Activated naive CD8-positive, alpha-beta T cell treated with anti-CD3 and anti-CD28 coated beads for 36 hours (primary cell): ENCODE measurements at places on chromosomes 5 and 9.

DNA sequence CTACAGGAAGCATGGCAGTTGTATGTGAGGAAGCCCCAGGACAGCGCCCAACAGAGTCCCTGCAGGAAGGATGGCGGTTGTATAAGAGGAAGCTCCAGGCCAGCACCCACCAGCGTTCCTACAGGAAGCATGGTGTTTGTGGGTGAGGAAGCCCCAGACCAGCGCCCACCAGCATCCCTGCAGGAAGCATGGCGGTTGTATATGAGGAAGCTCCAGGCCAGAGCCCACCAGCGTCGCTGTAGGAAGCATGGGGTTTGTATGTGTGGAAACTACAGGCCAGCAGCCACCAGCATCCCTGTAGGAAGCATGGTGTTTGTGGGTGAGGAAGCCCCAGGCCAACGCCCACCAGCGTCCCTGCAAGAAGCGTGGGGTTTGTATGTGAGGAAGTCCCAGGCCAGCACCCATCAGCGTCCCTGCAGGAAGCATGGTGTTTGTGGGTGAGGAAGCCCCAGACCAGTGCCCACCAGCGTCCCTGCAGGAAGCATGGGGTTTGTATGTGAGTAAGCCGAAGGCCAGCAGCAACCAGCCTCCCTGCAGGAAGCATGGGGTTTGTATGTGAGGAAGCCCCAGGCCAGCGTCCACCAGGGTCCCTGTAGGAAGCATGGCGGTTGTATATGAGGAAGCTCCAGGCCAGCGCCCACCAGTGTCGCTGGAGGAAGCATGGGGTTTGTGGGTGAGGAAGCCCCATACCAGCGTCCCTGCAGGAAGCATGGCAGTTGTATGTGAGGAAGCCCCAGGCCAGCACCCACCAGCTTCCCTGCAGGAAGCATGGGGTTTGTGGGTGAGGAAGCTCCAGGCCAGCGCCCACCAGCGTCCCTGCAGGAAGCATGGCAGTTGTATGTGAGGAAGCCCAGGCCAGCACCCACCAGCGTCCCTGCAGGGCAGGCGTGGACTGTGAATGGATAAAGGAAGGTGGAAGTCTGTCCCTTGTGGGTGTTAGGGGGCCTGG, 79.0 kb downstream of the DAP start:
- no peak for DNase-seq

DNA sequence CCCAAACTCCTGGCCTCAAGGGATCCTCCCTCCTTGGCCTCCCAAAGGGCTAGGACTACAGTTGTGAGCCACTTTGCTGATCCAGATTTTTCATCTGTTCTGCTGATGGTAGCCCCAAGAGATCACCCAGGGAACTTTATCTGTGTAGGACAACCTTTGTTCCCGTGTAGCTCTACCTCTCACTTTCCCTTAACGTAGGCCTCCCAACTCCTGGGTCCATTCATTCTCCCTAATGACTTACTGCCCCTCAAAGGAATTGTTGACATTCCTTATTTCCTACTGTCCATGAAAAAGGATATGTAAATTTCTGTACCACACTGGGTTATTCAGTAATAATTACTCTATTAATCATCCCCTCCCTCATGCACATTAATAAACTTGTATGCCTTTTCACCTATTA, 51.0 kb upstream of the PHF24 start:
- DNase-seq, result no peak

GRCh38 chr5:133884569-133885311, 83.7 kb downstream of the C5orf15 start:
- DNase-seq, result no peak

- no peak for DNase-seq
Measured at GRCh38 chr5:14503681-14504331, 77.8 kb upstream of the OTULINL start.

DNA sequence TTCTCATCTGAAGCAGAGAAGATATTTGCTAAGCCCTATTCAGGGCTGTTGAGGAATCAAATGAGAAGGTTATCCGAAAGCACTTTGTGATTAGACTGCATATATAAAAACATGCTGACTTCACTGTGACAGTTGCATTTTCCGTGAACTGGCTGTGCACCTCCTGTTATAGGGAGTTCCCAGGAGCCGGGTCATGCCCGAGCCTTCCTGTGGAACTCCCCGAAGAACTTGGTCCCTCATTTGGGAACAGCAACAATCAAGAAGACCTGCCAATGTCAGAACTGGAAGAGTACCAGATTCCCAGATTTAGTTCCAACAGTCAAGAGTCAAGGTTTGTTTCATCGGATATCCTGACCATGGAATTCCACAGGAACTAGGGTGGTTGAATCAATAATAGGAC, 130.4 kb upstream of the RAI14 start:
- no peak for DNase-seq

DNA sequence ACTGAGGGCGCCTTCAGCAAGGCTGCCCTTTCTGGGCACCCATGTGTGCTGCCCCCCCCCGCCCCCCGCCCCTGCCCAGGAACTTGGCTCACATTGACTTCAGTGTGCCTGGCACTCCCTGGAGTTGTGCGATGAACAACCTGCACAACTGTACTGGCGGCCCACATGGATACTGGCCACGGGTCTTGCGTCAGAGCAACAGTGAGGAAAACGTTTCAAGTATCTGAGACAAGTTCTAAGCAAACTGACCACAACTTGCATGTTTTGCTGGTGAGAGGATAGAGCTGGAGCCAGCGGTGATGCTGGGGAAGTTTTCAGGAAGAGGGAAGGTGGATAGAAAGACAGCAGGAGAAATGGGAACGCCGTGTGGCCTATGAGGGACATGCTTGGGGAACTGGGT, 45.4 kb downstream of the HABP4 start:
- DNase-seq, result no peak

DNA sequence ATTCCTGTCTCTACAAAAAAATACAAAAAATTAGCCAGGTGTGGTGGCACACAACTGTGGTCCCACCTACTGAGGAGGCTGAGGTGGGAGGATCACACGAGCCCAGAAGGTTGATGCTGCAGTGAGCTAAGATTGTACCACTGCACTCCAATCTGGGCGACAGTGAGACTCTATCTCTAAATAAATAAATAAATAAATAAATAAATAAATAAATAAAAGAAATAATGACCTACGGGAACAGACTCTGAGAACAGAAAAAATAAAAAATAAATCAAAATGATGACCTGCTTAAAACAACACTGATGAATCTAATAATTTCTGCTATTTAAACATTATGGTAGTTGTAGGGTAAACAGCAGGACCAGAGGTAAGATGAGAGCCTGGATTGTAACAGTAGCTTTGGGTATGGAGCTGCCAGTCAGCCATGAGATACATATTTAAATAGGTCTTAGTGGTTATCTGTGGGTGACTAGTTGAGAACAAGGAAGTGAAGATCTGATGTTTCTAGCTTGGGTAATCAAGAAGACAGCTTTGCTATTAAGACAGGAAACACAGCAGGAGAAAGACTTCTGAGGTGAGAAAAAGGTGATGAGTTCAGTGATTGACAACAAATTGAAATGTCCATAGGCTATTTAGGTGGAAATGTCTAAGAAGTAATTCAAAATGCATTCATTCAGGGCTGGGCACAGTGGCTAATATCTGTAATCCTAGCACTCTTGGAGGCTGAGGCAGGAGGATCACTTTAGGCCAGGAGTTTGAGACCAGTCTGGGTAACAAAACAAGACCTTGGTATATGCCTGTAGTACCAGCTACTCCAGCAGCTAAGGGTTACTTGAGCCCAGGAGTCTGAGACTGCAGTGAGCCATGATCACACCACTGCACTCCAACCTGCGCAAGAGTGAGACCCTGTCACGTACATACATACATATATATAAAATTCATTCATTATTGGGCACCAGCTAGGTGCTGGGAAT, 11.0 kb downstream of the RNF145 start:
- DNase-seq, result no peak

- DNase-seq, result no peak
Measured at GRCh38 chr5:10337986-10338385, 15.5 kb upstream of the MARCHF6 start.

DNA sequence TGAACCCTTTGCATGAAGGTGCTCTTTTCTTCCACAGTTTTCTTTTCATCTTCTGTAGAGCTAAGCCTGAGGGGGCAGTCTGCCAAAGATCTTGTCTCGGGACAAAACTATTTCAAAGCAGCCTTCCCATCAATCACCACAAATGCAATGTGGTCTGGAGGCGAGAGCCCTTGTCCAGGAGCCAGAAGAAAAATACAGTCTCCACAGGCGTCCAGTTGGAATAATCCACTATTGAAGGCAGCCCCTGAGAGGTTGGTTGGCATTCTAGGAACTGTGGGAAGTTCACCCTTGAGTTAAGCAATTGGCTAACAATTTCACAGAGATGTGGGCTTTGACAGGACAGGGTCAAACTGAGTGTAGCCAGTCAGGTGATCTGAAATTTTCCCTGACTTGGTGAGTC, 72.0 kb downstream of the SEMA6A start:
- DNase-seq, result no peak

DNA sequence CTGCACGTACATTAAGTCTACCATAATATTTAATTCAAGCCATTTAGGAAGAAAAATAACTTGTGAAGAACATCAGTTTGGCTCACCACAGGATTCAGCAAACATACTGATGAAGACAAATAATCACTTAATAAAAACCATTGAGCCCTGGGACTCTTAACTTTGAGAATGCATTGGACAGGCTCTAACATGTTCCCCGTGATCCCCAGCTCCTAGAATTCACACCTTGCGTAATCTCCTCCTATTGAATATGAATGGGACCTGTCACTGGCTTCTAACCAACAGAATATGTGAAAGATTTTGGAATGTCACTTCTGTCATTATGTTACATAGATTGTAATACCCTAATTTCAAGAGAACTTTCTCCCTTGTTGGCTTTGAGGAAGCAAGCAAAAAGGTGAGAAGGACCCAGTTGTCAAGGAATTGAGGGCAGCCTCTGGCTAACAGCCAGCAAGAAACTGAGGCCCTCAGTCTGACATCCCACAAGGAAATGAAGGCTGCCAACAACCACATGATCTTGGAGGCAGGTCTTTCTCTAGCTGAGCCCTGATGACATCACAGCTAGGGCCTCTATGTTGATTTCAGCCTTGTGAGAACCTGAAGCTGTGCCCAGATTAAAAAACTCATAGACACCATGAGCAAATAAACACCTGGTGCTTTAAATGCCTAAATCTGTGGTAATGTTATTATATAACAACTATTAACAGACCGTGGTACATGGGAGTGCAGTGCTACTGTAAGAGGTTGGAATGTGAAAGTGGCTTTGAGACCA, 433.2 kb downstream of the SEMA5A start:
- no peak for DNase-seq

- peak; percentile 36 for DNase-seq
Measured at GRCh38 chr5:127031147-127031862, 947 bp upstream of the MARCHF3 start.

DNA sequence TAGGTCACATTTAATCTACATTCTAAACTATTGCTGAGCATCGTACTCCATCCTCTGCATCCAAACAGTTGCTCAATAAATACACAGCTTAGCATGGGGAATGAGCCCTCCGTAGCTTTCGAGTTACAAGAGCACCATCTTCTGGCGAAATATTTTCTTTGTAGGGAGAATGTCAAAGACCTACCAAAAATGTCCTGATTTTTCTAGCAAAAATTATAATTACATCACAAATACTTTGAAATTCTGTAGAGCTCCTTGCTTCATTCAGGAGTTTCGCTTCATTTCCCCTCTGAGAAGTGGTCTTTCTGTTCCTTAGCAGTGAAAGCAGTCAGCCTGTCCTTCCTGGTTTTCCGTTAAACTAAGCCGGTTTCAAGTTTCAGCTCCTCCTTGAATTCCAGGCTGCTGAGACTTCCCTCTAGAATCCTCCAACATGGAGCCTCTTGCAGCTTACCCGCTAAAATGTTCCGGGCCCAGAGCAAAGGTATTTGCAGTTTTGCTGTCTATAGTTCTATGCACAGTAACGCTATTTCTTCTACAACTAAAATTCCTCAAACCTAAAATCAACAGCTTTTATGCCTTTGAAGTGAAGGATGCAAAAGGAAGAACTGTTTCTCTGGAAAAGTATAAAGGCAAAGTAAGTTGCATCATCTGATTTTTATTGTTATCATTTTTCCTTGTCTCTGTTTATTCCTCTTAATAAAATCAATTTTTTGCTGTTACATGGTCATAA, at the start of gene GPX8:
Gene GPX8 (plus strand): TSS at position 409 of the 730 bp plus-strand sequence. CDS start 22 bp downstream, at position 431.
- no peak for DNase-seq

GRCh38 chr9:8095672-8096086, 296.1 kb upstream of the DMAC1 start:
- no peak for DNase-seq

GRCh38 chr5:154274828-154275185, 84.3 kb downstream of the GALNT10 start:
- no peak for DNase-seq

GRCh38 chr5:177359451-177359851, 1.7 kb downstream of the RGS14 start:
- DNase-seq, result no peak

DNA sequence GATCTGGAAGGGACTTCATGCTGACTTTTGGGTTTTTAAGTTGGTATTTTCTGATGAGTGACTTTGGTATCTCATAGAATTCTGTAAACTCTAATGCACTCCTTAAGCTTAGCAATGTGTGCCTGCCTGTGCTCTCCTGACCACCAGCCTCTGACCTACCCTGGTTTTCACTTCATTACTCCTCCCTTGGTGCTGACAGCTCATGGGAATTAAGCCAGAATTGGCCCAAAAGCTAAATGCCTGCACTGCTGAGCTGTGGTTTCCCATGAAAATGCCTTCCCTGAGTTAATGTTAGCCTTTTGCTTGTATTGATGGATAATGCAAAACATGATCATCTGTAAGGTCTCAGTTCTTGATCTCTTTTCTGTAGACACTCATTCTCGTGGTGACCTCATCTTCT, 308.0 kb downstream of the DOCK8 start:
- DNase-seq, result no peak

- DNase-seq, result no peak
Measured at GRCh38 chr5:72163349-72163983, 56.2 kb downstream of the MAP1B start.

DNA sequence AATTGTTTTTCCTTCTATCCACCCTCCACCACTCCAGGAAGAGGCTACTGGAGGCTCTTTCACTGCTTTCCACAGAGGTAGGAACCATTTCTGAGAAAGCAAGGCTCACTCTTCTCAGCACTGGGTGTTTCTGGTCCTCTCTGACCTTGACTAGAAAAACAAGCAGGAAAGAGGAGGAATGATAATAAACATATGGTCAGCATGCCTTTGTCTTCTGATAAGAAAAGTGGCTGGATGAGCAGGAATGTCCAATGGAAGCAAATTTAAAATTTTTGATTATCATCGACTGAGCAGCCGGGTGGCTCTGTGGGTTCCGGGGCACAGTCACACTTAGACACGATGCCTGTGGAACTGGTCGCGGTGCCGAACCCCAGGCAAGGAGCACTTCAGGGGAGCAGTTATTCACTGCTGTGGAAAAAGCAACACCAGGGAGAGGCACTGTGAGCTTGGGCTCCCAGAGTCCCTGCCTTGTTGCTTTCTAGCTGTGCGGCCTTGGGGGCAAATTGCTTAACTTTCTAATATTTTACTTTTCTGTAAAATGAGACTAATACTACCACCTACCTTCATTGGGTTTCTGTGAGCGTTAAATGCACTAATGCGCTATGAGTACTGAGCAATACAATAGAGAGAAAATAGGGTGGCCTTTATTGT, 157.0 kb upstream of the LHFPL2 start:
- no peak for DNase-seq
